AG10803 (cell line): ENCODE measurements at places on chromosomes 13 and 19.

- no peak for DNase-seq
Observed at GRCh38 chr19:38741670-38742069, 2.6 kb downstream of the CAPN12 start.

GRCh38 chr13:58081301-58081820 lies 449.8 kb downstream of the PCDH17 start:
- no peak for DNase-seq

DNA sequence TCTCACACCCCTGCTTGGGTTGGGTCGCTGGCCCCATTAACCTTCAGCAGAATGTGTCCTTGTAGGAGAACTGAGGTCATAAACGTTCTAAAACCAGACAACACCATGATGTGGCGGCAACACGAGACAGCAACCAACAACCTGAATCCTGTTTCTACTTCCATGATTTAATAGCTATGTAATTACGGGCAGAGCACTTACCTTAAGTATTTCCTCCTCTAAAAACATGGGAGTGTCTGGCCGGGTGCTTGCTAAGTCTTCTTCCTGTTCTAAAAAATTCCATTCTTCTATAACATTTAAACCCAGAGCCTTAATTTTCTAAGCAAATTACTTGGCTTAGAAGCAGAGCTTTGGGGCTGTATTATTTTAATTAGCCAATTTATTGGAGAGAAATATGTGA lies 33.5 kb upstream of the IRS2 start:
- DNase-seq, result no peak

DNA sequence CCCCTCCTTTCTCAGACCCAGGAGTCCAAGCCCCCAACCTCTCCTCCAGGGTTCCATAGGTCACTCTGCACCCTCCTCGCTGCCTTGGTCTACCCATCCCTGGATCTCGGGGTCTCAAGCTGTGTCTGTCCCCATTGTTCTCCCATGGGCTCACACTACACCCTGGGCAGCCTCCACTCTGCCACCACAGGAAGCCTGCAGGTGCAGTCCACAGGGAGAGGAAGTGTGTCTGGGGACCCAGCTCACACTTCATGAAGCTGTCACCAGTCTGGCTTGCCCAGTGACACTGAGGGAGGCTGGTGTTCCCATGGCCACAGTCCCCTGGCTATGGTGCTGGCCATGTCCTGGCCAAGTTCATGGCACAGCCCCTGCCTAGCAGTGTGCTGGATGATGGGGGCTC lies 5.3 kb downstream of the NECTIN2 start:
- no peak for DNase-seq

DNA sequence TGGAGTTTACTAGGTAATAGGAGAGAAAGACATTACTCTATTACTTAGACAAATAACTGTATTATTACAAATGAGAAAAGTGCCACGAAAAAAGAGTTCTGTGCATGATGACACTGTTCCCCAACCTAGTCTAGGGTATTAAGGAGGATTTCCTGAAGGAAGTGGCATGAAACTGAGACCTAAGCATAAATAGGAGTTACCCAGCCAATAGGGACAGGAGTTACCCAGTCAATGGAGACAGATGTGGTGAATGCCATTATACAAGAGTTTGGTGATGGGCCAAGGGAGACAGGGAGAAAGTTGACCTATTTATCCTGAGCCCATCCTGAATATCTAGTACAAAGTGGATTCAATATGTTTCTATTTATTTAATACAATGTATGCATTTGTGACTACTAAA lies 65.4 kb downstream of the KL start:
- no peak for DNase-seq

DNA sequence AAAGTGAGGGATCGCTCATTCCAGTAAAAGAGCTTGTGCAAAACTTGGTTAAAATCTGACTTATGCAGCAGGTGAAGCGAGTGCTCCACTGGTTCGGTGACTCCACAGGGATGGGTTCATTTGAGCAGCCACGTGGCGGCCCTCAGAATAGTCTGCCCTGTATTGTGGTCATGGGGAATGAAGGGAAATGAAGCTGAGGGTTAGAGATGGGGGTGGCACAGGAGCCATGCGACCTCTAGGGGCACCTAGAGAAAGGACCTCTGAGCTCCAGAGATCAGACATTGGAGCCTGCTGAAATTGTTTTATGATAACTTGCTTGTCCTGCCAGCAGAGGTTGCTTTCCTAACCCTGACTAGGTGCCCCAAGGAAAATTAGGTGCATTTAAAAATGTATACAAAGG lies 26.6 kb downstream of the CBY2 start:
- DNase-seq, result no peak

DNA sequence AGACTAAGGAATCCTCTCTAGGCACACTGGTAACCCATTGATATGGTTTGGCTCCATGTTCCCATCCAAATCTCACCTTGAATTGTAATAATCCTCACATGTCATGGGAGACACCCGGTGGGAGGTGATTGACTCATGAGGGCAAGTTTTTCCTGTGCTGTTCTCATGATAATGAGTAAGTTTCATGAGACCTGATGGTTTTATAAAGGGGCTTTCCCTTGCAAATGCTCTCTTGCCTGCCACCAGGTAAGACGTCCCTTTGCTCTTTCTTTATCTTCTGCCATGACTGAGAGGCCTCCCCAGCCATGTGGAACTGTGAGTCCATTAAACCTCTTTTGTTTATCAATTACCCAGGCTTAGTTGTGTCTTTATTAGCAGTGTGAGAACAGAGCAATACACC lies 81.4 kb upstream of the GPC6 start:
- DNase-seq, result no peak

- no peak for DNase-seq
Observed at GRCh38 chr19:38735257-38735686, 9.0 kb downstream of the CAPN12 start.

DNA sequence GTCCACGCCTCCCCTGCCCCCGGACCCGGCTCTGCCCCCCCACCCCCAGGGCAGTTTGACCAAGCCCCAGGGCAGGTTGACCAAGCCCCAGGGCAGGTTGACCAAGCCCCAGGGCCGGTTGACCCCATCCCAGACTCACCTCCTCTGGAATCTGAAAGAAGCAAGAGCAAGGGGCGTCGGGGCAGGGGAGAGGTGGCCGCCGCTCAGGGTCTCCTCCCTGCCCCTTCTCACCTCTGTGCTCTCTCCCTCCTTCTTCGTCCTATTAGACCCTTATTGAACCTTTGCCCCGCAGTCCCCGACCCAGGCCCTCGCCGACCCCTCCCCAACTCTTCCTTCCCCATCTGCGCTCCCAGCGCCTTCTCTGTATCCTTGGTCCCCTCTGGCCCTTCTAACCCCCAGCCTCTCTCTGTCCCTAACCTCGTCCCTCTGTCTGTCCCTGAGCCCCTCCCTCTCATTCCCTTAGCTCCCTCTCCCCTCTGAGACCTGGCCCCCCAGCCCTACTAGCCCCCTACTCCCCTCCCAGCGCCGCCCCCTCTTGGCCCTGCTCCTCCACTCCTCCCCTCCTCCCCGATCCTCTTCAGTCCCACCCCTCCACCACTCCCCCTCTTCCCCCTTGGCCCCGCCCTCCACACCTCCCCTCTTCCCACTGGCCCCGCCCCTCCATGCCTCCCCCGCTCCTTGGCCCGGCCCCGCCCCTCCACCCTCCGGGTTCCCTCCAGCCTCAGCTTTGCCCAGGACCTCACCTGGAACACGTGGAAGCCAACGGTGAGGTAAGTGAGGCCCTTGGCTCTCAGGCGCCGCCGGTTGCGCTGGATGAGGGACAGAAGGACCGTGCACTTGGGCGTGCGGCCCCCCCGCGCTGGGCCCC lies 7.6 kb downstream of the CAPN12 start:
- DNase-seq, result peak; percentile 19

DNA sequence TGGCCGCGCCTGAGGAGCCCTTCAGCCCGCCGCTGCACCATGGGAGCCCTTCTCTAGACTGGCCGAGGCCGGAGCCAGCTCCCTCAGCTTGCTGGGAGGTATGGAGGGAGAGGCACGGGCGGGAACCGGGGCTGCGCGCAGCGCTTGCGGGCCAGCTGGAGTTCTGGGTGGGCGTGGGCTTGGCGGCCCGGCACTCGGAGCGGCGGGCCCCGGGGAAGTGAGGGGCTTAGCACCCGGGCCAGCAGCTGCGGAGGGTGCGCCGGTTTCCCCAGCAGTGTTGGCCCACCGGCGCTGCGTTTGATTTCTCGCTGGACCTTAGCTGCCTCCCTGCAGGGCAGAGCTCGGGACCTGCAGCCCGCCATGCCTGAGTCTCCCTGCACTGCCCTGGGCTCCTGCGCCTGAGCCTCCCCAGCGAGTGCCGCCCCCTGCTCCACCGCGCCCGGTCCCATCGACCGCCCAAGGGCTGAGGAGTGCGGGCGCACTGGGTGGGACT lies 1890.0 kb upstream of the PCDH20 start:
- no peak for DNase-seq

GRCh38 chr19:371501-372168 lies 27.0 kb upstream of the MIER2 start:
- DNase-seq, result peak; percentile 35

DNA sequence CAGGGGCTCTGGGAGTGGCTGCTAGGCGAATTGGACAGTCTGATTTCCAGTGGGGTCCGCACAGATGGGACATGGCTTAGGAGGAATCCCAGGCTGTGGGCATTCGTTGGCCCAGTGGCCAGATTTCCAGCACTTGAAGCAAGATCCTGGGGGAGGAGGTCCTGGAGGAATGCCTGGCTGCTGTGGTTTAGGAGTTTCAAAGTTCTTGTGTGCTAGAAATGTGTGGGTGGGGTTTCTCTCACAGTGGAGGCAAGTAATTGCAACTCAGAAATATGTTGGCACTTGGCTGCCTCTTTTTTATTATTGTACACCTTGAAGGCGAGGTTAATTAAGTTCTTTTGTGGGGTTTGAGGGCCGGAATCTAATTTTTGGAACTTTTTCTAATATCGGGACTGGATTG lies 17.1 kb downstream of the IGFL3 start:
- peak; percentile 73 for DNase-seq

- DNase-seq, result no peak
Observed at GRCh38 chr19:53908935-53909415, at the start of gene CACNG7. Gene CACNG7, plus strand, starts transcription at chr19:53909278. Its CDS starts 3,554 bp downstream, at chr19:53912832.

GRCh38 chr13:20264271-20265018 lies 32.3 kb upstream of the GJB6 start:
- no peak for DNase-seq

GRCh38 chr13:51534041-51534817 lies 50.0 kb upstream of the WDFY2 start:
- no peak for DNase-seq

DNA sequence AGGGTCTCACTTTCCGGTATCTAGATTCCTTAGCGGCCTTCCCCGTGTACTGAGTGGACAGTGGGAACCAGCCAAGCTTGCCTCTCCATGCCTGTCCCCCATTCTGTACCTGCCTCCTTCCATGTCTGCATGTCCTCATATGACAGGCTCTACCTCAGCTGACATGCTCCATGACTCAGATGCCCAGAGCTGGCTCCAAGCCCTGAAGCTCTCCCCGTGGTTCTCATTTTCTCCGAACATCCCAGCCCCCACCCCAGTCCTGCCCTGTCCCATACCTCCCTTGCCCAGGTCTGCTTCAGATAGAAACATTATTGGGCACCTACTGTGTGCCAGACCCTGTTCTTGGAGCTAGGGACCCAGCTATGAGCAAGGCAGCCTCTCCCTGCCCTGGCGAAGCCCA lies 17.1 kb upstream of the SHFL start:
- DNase-seq, result no peak

DNA sequence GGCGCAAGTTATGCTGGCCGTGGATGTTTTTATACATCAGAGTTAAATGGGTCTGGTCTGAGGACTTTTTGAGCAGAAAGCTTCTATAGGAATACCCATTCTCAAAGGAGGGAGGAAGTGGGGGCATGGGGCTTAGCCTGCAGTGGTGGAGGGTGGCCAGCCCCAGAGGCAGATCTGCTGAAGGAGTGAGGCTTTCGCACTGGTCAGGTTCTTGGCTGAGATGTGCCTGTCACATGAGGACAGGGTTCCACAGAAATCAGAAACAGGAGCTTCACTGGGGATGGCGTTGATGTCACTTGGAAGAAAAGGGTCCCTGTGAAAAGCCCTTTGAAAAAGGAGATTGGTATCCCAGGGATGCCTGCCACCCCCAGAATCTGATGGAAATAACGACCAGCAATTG lies 100.7 kb upstream of the MCF2L start:
- no peak for DNase-seq

- no peak for DNase-seq
Observed at GRCh38 chr19:55303477-55303876, 19.7 kb downstream of the BRSK1 start.

DNA sequence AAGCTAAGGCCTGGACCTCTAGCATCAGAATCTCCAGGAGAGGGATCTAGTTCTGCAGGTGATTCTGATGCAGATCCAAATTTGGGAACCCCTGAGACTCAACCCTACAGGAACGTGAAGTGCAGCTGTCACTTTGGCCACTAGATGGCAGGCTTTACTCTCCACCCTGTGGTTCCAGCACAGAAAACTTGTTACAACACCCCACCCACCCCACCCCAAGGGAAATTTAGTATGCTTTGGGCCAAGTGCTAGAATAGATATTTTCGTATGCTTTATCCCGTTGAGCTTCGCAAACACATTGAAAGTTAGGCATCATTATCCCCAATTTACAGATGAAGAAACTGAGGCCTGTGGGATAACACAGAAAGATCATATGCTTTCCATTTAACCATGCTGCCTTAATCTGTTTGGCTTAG lies 232.0 kb downstream of the B3GLCT start:
- DNase-seq, result peak; percentile 53

- no peak for DNase-seq
Observed at GRCh38 chr13:50419896-50420295, 404.7 kb downstream of the KCNRG start.

- no peak for DNase-seq
Observed at GRCh38 chr19:54160854-54161253, 1.3 kb upstream of the LENG1 start.

GRCh38 chr19:54426291-54426931 lies 11.1 kb downstream of the TTYH1 start:
- no peak for DNase-seq

- peak; percentile 25 for DNase-seq
Observed at GRCh38 chr19:36215276-36216123, 594 bp downstream of the ZNF146 start.

DNA sequence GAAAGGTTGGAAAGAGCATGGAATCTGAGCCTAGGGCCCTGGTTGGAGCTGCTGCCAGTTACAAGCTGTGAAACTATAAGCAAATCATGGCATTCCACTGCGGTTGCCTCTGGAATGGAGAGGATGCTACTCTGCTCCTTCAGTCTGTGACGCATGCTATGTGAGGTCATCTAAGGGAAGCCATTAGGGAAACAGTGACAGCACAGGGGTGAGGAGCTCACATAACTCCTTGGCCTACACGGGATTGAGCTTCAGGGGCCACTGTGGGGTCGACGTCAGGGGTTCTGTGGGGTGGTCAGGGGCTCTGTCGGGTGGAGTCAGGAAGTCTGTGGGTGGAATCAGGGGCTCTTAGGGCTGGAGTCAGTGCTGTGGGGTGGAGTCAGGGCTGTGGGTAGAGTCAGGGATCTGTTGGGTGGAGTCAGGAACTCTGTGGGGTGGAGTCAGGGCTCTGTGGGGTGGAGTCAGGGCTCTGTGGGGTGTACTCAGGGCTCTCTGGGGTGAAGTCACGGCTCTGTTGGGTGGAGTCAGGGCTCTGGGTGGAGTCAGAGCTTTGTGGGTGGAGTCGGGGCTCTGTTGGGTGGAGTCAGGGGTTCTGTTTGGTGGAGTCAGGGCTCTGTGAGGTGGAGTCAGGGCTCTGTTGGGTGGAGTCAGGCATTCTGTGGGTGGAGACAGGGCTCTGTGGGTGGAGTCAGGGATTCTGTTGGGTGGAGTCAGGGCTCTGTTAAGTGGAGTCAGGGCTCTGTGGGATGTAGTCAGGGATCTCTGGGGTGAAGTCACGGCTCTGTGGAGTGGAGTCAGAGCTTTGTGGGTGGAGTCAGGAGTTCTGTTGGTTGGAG lies 35.8 kb upstream of the MEDAG start:
- DNase-seq, result peak; percentile 99

- peak; percentile 39 for DNase-seq
Observed at GRCh38 chr13:79392882-79393563, 13.0 kb downstream of the RBM26 start.
